ENCODE measurements at places on chromosomes 12 and 14.

- no peak for DNase-seq
Observed at GRCh38 chr14:76761960-76762410, 717 bp downstream of the VASH1 start.

DNA sequence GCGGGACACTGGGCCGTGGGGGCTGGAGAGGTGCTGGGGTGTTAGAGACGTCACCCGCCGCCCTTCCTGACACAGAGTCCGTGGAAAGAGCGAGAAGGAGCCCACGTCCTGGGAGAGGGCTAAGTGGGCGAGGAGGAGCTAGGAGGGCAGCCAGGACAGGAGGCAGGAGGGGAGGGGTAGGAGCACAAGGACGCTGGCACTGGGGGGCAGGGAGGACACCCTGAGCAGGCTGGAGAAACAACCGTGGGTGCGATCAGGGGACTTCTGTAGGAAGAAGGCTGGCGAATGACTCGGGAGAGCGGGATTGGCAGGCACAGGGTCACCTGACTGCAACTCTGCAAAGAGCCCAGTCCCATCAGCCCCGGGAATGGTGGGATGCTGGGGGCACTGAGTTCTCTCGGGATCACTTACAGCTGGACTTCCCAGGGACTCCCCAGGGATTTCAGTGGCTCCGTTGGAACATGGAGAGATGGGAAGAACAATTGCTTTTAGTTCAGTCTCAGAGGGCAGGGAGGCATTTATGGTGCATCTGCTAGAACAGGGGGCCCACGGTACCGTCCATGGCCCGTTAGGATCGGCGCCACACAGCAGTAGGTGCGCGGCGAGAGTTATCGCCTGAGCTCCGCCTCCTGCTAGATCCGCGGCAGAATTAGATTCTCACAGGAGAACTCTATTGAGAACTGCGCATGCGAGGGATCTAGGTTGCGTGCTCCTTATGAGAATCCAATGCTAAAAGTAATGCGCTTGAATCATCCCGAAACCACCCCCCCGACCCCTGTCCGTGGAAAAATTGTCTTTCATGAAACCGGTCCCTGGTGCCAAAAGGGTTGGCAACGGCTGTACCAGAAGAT lies 24.3 kb downstream of the UBR7 start:
- no peak for DNase-seq

DNA sequence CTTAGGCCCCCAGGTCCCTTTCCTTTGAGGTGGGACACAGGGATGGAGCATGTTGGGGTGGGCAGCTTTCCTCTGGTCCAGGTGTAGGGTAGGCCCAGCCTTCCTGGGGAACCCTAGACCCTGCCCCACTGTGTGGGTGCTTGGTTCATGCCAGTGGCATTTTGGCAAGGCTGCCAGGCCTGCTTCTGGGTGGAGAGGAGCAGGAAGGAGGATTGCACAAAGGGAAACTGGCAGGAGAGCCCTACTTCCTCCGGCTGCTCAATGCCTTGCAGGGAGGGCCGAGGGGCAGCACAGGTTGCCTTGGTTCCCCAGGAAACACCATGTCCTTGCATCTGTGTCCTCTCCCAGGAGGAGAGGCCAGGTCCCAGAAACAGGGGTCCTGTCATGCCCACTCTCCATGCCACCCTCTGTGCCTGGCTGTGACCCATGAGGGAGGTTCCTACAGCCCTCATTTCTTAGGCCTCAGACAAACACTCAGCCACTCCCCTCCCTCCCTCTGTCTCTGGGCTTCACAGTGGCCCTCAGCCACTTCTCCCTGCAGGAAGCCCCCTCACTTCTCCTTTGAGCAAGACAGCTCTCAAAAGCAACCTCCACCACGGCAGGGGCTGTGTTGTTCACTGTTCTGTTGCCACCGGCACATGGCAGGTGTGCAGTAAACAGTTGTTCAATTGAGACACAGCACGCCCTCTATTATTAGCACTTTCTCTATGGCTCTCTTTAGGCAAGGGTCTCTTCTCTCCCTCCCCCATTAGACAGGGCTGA lies 6.8 kb upstream of the KRT80 start:
- DNase-seq: no peak

GRCh38 chr12:69442894-69443293 lies 27.3 kb upstream of the FRS2 start:
- DNase-seq: no peak

- DNase-seq: no peak
Observed at GRCh38 chr12:54005531-54005852, 3.3 kb upstream of the HOXC8 start.

GRCh38 chr12:20272801-20273200 lies 95.5 kb upstream of the PDE3A start:
- no peak for DNase-seq

- peak; percentile 91 for DNase-seq
Observed at GRCh38 chr14:103334644-103335622, 896 bp downstream of the EIF5 start.

Measured in activated naive CD4-positive, alpha-beta T cell treated with anti-CD3 and anti-CD28 coated beads for 36 hours (primary cell).